ENCODE measurements at places on chromosomes 6 and 20. TPM values are rescaled to one million over a fixed set of nuclear protein-coding genes. Genes with fewer than 3 reads are reported as not detected.
A peak's percentile ranks its signal among the peaks of the same experiment; 100 is the strongest.

DNA sequence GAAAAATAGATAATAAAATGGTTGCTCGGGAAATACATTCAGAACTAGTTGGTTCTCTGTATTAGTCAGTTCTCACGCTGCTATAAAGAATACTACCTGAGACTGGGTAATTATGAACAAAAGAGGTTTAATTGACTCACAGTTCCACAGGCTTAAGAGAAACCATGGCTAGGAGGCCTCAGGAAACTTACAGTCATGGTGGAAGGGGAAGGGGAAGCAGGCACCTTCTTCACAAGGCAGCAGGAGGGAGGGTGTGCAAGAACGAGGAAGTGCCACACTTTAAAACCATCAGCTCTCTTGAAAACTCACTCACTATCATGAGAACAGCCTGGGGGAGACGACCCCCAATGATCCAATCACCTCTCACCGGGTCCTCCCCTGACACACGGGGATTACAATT, 24.2 kb upstream of the SNX9 start:
- H3K27me3 ChIP-seq = no peaks in the 10 kb centered on the region
- no peak for DNase-seq
- no peaks in the 10 kb centered on the region for H3K4me1 ChIP-seq
- H3K27ac ChIP-seq = no peak overlapping the region

TREML2 gene
- polyA plus RNA-seq = 4.6 TPM

CALHM4 gene
- not detected for polyA plus RNA-seq

EYA4 gene
- 0.05 TPM for polyA plus RNA-seq

GRCh38 chr20:41155261-41155660, 17.9 kb downstream of the PLCG1 start:
- H3K36me3 ChIP-seq = peaks cover 6% of the 10 kb centered on the region
- H3K27me3 ChIP-seq = no peaks in the 10 kb centered on the region
- peaks cover 100% of the 10 kb centered on the region for H3K4me1 ChIP-seq
- no peak for DNase-seq

HTR1E gene
- polyA plus RNA-seq = not detected

DNA sequence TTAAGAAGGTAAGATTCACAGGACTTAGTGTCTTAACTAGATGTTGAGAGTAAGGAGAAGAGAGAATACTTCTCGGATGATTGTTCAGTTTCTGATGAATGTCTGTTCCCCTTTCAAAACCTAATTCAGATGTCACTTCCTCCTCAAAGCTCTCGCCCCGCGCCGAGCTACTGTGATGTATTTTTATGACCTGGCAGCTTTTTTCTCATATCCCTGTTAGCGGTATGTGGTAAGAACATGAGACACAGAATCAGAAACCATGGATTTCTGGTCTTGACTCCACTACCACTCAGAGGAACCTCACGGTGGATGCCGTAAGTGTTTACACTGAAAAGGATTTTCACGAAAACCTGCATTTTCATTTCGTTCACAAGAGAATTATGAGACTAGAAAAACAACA, 48.4 kb downstream of the CEP43 start:
- peaks cover 11% of the 10 kb centered on the region for H3K4me1 ChIP-seq
- H3K27me3 ChIP-seq = no peaks in the 10 kb centered on the region
- peak; percentile 92 for DNase-seq
- no peak overlapping the region for H3K4me3 ChIP-seq
- no peaks in the 10 kb centered on the region for H3K36me3 ChIP-seq

GRCh38 chr6:142395266-142395665, 93.5 kb downstream of the ADGRG6 start:
- H3K36me3 ChIP-seq = no peaks in the 10 kb centered on the region
- no peak for DNase-seq
- no peaks in the 10 kb centered on the region for H3K27me3 ChIP-seq
- H3K27ac ChIP-seq = no peak overlapping the region

HRH3 gene
- not detected for polyA plus RNA-seq

SLC17A1 gene
- polyA plus RNA-seq = not detected

DNA sequence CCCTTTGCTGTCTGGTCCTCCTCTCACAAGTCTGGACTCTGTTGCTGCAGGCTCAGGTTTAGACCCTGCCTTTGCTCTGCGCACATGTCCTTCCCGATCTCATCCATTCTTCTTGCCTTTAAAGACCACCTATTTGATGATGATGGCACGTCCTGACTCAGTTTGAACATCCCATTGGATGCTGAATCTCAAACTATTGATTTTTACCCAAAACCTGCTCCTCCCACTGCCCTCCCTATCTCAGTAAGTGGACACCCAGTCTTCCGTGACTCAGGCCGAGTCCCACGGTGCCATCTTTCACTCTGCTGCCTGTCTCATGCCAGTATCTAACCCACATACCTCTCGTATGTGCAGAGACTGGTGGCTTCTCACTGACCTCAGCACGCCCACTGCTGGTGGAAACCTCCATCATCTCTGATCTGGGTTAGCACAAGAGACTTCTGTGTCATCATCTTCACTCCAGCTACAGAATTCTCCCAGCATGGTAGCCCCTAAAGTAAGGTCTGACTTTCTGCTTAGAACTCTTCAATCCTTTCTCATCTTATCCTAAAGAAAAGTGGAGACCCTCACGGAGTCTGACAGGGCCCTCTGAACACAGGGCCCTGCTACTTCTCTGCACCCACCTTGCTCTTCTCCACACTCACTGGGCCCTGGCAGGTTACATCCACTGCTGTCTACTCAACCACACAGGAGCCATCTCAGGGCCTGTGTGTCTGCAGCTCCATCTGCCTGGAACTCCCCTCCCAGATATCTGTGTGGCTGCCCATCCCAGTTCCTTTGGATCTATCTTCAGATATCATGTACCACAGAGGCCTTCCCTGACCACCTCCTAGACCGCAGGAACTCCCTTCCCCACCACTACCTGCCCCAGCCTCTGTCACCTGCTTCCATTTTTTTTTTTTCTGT, 387.1 kb upstream of the AGPAT4 start:
- no peaks in the 10 kb centered on the region for H3K4me1 ChIP-seq
- no peak overlapping the region for H3K4me3 ChIP-seq
- no peak for DNase-seq
- H3K27me3 ChIP-seq = no peaks in the 10 kb centered on the region
- no peak overlapping the region for H3K27ac ChIP-seq

- H3K27ac ChIP-seq = no peak overlapping the region
- no peaks in the 10 kb centered on the region for H3K27me3 ChIP-seq
- H3K4me3 ChIP-seq = no peak overlapping the region
- H3K4me1 ChIP-seq = no peaks in the 10 kb centered on the region
Observed at GRCh38 chr6:49416195-49416594, 46.9 kb downstream of the MMUT start.

GRCh38 chr20:50043573-50044352, 61.0 kb downstream of the SNAI1 start:
- peaks cover 20% of the 10 kb centered on the region for H3K4me1 ChIP-seq
- no peak for DNase-seq
- H3K27me3 ChIP-seq = no peaks in the 10 kb centered on the region
- peak overlapping the region; percentile 32 for H3K27ac ChIP-seq

HLA-DQB2 gene
- polyA plus RNA-seq = 0.88 TPM

DNA sequence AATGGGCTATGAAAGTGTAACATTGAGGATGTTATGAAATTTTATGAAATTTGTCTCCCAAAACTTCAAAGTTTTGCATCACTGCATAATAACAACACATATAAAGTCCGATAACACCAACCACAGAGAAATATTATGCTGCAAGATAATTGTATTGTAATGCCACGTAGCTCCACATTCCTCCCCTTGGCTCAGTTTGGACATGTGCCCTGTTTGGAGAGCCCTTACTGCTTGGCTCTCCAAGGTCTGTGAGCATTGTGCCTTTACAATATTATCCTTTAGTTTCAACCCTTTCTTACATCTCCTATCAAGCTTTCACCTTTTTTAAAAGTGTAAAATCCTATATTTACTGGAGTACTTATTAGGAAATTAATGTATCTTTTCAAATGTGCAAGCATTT, 10.8 kb downstream of the HBS1L start:
- H3K27ac ChIP-seq = no peak overlapping the region
- no peaks in the 10 kb centered on the region for H3K36me3 ChIP-seq
- H3K4me3 ChIP-seq = no peak overlapping the region
- H3K27me3 ChIP-seq = no peaks in the 10 kb centered on the region
- H3K4me1 ChIP-seq = peaks cover 32% of the 10 kb centered on the region
- no peak for DNase-seq

PRSS16 gene
- polyA plus RNA-seq = 0.39 TPM

DNA sequence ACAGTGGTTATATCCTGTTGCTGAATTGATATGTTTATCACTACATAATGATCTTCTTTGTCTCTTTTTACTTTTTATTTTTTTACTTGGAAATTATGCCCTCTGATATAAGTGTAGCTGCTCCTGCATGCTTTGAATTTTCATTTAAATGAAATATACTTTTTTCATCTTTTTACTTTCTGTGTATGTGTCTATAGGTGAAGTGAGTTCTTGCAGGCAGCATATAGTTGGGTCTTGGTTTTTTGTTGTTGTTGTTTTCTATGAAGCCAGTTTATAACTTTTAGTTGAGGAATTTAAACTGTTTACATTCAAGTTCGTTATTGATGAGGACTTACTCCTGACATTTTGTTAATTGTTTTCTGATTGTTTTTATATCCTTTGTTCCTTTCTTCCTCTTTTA, 103.1 kb upstream of the DOK5 start:
- no peaks in the 10 kb centered on the region for H3K36me3 ChIP-seq
- H3K27me3 ChIP-seq = no peaks in the 10 kb centered on the region
- no peak overlapping the region for H3K27ac ChIP-seq
- DNase-seq = no peak
- no peak overlapping the region for H3K4me3 ChIP-seq

DNA sequence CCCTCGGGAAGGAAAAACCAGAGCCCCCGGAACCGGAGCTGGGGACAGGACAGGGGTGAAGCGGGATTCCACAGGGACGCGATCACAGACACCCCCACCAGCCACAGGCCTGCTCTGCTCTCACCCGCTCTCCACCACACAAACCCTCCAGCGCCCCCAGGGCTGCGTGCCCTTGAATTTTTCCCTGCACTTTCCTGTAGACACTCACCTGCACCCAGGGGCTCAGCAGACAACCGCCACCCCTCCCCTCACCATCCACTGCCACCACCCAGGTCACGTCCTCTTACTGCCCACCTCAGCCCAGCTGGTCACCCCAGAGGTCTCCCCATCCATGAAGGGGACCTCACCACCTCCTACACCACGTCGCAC, 631 bp downstream of the ULBP2 start:
- peaks cover 61% of the 10 kb centered on the region for H3K27me3 ChIP-seq
- peak overlapping the region; percentile 56 for H3K4me3 ChIP-seq

ANKEF1 gene
- polyA plus RNA-seq = 0.67 TPM

DNA sequence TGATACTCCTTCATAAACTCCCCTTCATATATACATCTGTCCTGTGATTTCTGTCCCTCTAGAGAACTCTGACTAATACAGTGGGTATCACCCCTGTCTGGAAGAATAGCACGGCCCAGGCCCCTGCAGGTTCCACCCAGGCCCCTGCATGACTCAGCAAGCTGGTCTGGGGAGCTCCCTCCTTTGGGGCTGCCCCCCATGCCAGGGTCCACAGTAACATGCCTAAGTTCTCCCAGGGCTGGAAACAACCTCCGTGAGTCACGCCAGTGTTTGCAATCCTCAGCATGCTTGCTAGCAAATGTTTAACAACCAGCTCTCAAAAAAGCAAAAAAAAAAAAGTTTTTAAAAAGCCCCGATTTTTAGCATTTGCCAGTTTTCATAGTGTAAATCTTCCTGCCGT, 134.3 kb upstream of the CDH4 start:
- H3K4me1 ChIP-seq = peaks cover 6% of the 10 kb centered on the region
- no peaks in the 10 kb centered on the region for H3K27me3 ChIP-seq
- no peak overlapping the region for H3K27ac ChIP-seq
- DNase-seq = no peak
- no peak overlapping the region for H3K4me3 ChIP-seq
- H3K36me3 ChIP-seq = no peaks in the 10 kb centered on the region

GSTA2 gene
- polyA plus RNA-seq = not detected

DNA sequence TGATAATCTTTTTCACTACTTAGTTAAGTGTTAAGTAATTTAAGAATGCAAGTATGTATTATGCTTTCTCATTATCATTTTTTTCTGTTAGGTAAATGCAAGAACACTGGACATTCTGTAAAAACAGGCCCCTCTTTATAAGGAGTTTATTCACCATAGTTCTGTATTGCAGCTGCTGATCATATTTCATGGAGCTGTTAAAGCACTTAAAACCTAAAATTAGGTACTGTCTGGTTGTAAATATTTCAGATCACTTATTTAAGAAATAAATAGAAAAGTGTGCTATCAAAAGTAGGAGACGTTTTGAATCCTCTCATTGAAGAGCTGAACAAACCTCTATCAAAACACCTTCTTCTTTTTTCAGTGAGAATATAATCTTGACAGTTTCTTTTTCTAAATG, 3.9 kb downstream of the EYA4 start:
- H3K4me1 ChIP-seq = peaks cover 4% of the 10 kb centered on the region
- H3K36me3 ChIP-seq = no peaks in the 10 kb centered on the region
- H3K27me3 ChIP-seq = peaks cover 69% of the 10 kb centered on the region
- no peak for DNase-seq

PROKR2 gene
- not detected for polyA plus RNA-seq

RAB5IF gene
- 78.8 TPM for polyA plus RNA-seq

DNA sequence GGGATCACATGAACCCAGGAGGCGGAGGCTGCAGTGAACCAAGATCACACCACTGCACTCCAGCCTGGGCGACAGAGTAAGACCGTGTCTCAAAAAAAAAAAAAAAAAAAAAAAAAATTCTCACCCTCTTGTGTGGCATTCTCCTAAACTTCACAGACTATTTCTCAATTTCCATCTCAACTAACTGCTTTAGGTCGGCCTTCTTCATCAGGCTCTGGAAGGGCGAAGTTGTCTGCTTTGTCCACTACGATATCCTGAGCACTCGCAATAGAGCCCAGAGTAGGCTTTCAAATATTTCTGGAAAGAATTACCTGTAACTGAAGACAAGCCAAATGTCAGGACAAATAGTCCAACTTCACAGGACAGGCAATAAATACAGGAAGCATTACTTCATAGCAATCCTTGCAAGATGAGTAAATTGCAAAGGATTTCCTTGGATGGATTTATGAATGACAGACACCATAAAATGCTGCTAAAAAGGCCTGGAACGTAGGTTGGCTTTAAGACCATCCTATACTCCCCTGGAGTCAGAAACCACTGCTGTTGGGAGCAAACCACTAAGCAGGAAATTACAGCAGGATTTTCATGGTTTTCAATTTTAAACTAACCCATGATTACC, 116.3 kb upstream of the SLC2A12 start:
- no peak overlapping the region for H3K27ac ChIP-seq
- H3K4me3 ChIP-seq = no peak overlapping the region
- no peak for DNase-seq
- peaks cover 34% of the 10 kb centered on the region for H3K36me3 ChIP-seq
- peaks cover 16% of the 10 kb centered on the region for H3K4me1 ChIP-seq

Data from spleen (tissue), 13 donors.